ENCODE measurements at places on chromosomes 2 and 18.

DNA sequence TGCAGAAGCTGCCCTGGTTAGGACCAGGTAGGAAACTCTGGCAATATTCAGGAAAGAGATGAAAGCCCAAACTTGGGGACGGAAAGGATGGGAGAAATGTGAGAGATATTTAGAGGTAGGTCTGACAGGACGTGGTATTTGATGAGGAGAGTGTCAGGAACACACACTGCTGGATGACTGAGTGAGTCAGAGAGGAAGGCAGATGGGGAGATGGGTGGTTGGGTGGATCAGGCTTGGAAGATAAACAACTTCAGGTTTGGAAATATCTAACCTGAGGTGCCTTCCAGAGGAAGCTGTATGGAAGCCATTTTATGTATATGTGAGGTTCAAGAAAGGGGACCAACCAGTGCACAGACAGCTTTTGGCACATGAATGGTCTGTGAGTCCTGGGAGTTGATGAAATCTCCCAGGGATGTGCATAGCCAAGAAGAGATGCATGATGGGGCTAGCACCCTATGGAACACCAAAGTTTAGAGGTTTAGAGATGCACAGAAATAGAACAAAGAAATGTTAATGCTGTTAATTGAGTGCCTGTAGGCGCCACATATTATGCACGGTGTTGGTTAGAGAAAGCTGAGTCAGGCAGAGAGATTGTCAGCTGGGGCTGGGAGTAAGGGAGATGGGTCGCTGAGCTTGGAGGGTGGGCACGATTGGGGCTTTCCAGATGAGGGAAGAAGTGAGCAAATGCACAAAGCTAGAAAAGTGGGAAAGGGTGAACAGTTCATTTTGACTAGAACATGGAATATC is 101.0 kb downstream of the VIT start:
- DNase-seq = no peak

DNA sequence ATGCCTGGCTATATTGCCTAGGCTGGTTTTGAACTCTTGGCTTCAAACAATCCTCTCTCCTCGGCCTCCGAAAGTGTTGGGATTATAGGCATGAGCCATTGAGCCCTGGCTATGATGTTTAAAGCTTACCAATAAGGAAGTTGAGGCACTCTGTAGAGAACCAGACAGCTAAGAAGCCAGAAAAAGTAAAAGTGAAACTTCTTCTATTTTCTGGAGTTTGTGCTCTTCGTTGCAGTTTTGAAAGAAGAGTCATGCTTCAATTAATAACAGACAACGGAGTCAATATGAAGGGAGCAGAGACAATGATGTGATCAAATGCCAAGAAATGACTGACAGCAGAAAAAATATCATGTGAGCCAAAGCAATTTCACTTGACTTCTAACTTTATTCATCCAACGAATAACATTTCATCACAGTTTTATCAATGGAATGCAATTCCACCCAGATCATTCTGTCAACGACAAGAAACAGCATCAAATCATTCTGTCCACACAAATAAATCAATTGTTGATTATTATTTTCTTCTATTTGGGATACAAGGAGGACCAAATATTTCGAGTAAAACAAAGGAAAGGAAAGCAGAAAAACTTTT is 175.5 kb upstream of the CELF4 start:
- DNase-seq = no peak

DNA sequence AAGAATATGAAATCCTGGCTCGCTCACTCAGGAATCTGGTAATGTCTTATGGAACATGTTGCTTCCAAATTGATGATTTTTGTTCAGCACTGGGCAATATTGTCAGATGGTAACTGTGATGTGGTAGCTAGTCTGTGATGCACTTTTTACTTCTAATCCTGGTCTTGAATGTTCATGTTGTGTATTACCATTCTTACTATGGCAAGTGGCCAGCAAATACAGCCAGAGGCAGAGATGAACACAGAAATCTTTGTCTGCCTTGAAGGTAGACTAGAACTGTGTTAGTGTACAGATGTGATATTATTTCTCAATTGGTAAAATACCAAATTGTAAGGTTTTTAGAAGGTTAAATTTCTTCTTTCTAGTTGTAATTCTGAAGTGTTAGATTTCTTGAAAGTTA is 83.3 kb downstream of the UBE2E3 start:
- no peak for DNase-seq

DNA sequence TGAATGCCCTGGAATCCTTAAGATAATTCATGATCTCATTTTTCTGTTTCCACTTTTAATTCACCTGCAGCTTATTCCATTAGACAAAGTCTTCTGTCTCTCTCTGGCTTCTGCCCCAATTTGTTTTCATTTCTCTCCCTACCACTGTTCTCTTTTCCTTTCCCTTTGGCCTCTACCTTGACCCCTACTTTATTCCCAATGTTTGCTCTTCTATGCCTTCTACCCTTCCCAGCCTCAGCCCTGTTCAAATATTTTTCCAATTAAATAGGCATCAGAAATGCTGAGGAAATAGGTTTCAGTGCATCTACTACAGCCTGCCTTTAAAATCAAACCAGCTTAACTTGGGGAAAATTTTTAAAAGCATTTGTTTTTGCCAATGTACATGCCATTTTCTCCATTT is 443.7 kb upstream of the CWC22 start:
- DNase-seq = no peak

DNA sequence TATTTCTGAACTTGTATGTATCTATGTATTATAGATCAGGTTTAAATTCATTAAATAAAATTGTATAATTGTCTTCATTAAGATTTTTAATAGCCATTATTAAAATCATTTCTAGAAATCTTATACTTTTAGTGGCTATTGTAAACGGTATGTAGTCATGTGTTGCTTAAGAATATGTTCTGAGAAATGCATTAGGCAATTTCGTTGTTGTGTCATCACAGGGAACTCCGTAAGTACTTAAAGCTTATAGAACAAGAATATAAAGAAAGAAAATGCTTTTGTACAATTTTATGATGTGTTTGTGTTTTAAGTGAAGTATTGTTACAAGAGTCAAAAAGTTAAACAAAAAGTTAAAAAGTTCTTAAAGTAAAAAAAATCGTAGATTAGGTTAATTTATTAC is 765.8 kb downstream of the METTL4 start:
- DNase-seq = no peak

All from Kasumi-1 (cell line).